ENCODE measurements at places on chromosomes 2 and 18.

DNA sequence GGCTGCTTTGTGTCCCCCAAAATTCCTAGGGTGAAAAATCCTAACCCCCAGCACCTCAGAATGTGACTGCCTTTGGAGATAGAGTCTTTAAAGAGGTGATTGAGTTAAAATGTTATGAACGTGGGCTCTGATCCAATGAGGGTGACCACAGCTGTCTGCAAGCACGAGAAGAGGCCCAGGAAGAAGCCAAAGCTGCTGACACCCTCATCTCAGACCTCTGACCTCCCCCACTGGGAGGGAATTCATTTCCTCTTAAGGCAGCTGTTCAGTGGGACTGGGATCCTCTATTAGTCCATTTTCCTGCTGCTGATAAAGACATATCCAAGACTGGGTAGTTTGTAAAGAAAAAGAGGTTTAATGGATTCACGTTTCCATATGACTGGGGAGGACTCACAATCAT lies 544.4 kb downstream of the DCDC2C start:
- DNase-seq, result no peak

DNA sequence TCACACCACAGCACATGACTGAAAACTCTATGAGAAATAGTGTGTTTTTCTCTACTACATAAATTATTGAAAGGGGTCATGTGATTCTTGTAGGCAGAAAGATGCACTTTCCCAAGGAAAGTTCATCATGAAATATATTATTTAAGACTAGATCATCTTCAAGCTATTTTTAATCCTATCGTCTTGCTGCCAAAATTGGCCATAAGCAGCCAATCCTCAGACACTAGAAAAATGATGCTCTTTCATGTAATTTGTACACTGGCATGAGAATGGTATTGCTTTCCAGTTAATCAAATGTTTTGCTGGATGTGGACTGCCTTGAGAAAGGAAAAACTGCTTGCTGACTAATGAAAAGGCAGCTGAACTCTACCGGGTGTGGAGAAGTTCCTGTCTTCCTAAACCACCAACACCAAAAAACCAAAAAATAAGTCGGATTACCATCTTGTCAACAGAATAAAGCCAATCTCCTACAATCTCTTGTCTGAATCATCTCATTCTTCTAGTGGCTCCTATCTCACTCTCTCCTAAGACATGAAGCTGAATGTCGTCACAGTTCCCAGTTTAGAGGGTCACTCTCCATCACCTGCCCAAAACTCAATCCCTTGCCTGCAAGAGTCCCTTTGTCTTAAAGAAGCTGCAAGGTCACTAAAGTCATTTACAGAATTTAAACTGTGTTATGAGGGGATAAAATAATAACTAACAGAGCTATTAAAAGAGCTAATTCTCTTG lies 5.3 kb downstream of the BCL2 start:
- no peak for DNase-seq

DNA sequence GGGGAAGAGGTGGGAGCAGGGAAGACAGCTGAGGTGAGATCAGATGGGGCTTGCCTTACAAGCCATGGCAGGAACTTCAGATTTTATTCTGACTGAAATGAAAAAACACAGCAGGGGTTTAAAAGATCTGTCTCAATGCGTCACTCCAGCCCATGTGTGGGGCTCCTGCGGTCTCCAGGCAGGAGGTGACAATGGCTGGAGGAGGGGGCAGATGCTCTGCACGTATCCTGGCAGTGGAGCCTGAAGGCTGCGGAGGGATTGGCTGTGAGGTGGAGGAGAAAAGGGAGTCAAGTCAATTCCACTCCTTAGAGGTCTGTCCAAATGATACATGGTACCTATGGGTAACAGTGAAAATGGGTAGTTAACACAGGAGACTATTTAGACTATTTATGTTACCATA lies 40.5 kb upstream of the KIDINS220 start:
- no peak for DNase-seq

DNA sequence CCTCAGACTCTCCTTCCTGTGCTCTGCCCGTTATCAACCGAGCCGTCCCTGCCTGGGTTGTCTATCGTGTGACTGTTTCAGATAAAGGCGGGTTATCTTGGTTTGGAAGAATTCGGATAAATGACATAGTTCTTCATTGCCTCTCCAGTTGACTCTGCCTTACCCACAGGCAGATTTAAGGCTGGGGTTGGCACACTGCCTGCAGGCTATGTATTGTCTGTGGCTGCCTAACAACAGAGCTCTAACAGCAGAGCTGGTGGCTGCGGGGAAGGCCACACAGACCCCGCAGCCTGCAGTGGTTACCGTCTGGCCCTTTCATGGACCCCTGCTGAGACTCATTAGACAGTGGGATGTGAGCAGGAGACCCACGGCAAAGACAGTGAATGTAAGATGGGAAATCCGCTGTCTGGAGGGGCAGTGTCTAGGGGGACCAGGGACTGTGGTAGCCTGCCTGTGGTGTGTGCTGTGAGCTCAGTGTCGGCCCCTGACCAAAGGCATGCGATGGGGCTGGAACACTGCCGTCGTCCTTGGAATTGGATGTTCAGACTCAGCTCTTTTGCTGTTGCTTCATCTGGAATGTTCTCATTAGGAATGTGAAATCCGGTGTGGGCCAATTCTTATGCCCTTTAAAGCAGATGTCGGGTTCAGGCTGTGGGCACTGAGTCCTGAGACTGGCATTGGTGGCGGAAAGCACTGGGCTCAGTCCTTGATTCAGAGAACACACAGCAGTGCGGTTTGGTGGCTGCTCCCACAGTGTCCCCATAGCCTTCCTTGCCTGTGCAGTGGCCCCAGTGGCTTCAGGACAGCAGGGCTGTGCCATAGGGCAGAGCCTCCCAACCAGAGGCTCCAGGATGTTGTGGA lies 44.5 kb downstream of the SH3RF3 start:
- no peak for DNase-seq

GRCh38 chr2:24210106-24210455 lies 35.2 kb downstream of the FAM228A start:
- DNase-seq, result no peak

DNA sequence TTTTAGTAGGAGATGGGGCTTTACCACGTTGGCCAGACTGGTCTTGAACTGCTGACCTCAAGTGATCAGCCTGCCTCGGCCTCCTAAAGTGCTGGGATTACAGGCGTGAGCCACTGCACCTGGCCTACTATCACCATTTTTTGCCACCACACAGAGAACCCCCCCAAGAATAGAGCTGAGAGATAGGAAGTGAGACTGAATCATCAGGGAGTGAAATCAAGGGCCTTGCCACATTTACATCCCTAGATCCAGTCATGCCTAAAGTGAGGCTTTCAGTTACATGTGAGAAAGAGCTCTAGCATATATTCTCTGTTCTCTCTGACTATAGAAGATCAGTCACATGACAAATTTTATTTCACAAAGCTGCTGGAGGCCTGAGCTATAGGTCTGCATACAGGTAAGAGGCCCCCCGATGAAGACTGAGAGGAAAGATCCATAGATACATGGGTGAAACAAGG lies 28.0 kb upstream of the KCMF1 start:
- no peak for DNase-seq

DNA sequence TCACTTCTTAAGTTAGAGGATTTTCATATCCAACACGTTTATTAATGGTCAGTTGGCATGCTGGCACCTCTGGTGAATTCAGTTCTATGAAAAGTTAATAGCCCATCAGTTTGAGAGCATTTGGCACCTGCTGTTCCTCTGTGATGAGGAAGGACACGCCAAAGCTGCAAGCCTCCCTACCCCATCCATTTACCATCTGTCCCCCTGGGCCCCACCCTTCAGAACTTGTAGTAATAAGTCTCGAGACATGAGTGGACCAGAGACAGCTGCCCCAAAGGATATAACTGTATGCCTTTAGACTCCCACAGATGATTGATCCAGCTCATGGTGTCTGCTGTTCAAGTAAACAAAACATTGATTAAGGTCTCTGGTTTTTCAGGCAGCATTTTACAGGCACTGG lies 6.3 kb downstream of the OST4 start:
- DNase-seq, result no peak

- DNase-seq, result no peak
Observed at GRCh38 chr2:178700136-178700535, 107.1 kb downstream of the TTN start.

- DNase-seq, result no peak
Observed at GRCh38 chr2:18795906-18796305, 206.5 kb upstream of the NT5C1B start.

DNA sequence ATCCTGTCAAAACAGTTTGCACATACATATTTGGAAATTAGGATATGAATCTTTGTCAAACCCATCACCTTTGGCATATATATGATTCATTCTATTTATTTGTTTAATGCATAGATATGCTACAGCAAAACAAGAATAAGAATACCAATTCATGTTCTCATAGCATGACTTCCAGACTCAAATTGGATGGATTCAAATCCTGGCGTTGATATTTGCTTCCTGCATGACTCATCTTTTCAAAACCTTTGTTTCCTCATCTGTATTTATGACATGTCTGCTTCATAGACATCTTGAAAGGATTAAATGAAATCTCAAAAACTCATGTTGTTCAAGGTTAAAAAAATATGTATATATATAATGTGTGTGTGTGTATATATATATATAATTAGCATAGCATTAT lies 261.3 kb downstream of the MBD5 start:
- DNase-seq, result no peak

DNA sequence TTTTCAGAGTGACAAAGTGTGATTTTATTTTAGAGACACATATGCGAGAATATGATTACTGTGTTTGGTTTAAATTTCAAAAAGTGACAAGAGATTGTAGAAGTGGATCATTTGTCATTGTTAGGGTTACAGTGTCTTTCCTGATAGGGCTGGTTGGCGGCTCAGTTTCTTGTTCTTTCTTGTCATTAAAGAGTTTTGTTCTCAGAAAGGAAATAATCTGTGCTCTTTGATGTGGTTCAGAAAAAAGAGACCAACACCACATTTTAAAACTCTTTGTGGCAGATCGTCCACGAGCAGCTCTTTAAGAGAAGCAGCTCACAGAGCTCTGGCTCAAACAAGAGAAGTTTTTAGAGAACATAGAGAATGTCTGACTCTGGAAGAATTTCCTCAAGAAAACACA lies 45.6 kb upstream of the ZNF532 start:
- DNase-seq, result no peak

- DNase-seq, result no peak
Observed at GRCh38 chr2:70920367-70920715, 15.4 kb upstream of the ATP6V1B1 start.

DNA sequence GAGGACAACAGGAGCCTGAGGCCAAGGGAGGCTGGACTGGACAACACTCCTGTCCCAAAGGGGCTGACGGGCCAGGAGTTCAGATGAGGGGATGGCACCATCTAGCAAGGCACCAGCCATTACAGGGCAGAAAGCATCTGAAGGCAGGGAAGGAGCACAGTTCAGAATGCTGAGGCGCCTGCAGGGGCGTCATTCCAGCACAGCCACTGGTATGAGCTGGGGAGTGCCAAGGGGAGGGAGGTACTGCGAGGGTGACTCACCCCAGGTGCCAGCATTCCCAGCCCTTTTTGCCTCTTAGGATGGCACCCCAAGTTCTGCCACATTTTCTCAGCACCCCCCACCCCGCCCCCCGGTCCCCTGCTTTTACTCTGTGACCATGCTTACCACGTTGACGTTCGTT lies 129.8 kb upstream of the EPAS1 start:
- no peak for DNase-seq
